ENCODE measurements at places on chromosomes 1 and 21. TPM values are rescaled to one million over a fixed set of nuclear protein-coding genes. Genes with fewer than 3 reads are reported as not detected.

Gene LRRC8D
- 24.6 TPM for total RNA-seq

Gene LCE1C
- not detected for total RNA-seq

Gene CFHR4
- not detected for total RNA-seq

Gene DIO1
- total RNA-seq: not detected

Gene KRTAP21-1
- not detected for total RNA-seq

Gene OR2M3
- total RNA-seq: not detected

Gene SH2D5
- total RNA-seq: not detected

Gene PROX1
- 0.79 TPM for total RNA-seq

All from placental epithelial cell (primary cell).